ENCODE measurements at places on chromosomes 1 and 21.

DNA sequence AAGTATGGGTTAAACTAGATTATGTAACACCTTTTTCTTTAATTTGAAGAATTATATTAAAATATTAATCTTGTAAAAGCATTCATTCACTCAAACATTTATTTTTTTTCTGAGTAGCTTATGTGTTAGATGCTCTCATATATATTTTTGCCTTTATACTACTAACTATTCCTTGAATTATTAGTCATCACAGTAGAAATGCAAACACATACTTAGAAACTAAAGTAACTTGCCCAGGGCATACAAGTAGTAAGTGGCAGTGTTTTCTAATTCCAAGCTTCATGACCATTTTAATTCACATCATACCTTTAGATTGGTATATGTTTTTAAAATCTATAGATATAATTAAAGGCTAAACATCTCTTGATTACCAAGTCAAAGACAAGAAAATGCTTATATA lies 1271.0 kb downstream of the BRINP3 start:
- DNase-seq, result no peak

DNA sequence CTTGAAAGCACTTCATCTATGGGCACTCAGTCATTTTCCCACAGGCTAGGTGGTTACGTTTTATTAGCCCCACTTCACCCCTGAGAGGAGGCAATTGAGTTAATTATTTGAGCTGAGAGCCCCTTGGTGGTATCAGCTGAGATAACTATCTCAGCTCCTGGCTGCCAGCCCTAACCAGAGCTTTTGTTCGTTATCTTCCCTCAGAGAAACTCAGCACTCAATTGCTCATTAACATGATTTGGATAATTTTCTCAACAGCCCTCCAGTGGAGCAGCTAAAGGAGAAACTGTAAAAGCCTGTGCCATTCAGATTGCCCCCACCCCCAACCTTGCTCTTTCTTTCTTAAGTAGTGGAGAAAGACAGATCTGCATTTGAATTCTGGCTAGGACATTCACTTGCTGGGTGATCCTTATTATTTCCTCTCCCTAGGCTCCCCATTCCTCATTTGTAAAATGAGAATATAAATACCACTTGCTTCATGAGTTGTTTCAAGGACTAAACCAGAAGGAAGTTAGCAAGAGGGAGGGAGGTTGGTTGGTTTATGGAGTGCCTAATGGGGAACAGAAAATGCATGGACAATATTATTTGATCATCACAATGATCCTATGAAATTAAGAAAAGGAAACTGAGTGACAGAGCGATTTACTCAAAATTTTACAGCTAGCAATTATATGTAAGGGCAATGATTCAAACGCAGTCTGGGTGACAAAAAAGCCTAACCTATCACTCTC lies 218.7 kb upstream of the FGGY start:
- DNase-seq, result no peak

- DNase-seq, result no peak
Measured at GRCh38 chr1:145974721-145975120, 10.2 kb downstream of the POLR3GL start.

- no peak for DNase-seq
Measured at GRCh38 chr1:3315399-3316339, 138.8 kb upstream of the ARHGEF16 start.

DNA sequence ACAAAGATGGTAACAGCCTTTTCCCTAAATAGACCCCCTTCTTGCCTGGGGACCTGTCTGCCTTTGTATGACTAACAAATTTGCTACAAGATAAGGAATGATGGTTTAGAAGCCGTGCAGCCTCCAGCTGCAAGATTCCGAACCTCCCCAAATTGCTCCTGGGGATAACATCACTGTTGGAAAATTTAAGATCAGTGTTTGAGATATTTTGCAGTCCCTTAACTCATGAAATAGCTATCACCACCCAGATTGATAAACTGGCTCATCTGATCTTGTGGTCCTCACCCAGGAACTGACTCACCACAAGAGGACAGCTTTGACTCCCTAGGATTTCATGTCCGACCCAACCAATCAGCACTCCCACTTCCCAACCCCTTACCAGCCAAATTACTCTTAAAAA lies 254.7 kb downstream of the USH2A start:
- no peak for DNase-seq

- DNase-seq, result no peak
Measured at GRCh38 chr1:45953934-45954847, 150.8 kb downstream of the MAST2 start.

- DNase-seq, result no peak
Measured at GRCh38 chr1:56403321-56403720, 176.0 kb downstream of the PLPP3 start.

GRCh38 chr1:172251486-172251885 lies 169.0 kb upstream of the C1orf105 start:
- DNase-seq, result no peak

Data from stimulated activated CD4-positive, alpha-beta T cell treated with anti-CD3 and anti-CD28 coated beads, Interleukin-1b, Interleukin-23, amount 100 ng/mL, for 4 hours (primary cell).